ENCODE measurements at places on chromosomes 11 and 22. TPM values are rescaled to one million over a fixed set of nuclear protein-coding genes. Genes with fewer than 3 reads are reported as not detected.

DNA sequence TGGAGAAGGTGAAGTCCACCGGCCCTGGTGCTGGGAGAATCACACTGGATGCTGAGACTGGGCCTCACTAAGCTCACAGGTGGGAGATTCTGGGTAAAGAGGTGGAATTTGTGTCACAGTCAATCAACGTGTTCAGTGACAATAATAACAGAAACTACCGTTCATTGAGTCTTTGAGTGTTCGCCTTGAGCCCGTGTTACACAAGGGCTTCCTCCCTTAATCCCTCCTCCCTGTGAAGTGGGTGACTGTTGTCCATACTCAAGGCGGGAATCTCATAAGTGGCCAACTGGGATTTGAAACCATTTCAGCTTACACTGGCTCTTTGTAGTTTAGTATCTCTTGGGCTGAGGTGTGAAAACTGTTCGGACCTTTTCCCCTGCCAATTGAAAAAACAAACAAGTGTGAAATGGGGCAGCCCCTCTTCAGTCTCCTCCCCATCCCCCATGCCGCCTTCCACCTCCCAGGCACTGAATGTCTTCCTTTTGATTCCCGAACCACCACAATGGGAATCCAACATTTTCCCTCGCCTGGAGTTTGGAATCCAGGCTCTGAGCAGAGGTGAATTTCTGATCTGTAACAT lies 502.4 kb downstream of the MIAT start:
- no peak for DNase-seq

- DNase-seq = no peak
Observed at GRCh38 chr22:29102300-29102699, 29.5 kb downstream of the KREMEN1 start.

The PYGM gene
- total RNA-seq = not detected

GRCh38 chr11:105490333-105490732 lies 119.5 kb upstream of the GRIA4 start:
- DNase-seq = no peak

DNA sequence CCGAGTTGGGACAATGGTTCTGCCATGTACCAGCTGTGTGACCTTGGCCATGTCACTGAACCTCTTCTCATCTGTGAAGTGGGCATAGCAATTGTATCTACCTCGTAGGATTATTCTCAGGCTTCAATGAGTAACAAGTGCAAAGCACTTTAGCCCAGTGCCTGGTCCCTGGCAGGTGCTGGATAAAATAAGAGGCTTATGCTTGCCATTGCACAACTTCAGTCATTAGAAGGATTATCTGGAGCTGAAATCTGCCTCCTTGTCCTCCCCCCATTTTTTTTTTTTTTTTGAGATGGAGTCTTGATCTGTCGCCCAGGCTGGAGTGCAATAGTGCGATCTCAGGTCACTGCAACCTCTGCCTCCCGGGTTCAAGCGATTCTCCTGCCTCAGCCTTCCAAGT lies 7.2 kb downstream of the SMTNL1 start:
- DNase-seq = no peak

- DNase-seq = no peak
Observed at GRCh38 chr22:17120281-17120680, 879 bp downstream of the TMEM121B start.

The CATSPER1 gene
- 1.4 TPM for total RNA-seq

DNA sequence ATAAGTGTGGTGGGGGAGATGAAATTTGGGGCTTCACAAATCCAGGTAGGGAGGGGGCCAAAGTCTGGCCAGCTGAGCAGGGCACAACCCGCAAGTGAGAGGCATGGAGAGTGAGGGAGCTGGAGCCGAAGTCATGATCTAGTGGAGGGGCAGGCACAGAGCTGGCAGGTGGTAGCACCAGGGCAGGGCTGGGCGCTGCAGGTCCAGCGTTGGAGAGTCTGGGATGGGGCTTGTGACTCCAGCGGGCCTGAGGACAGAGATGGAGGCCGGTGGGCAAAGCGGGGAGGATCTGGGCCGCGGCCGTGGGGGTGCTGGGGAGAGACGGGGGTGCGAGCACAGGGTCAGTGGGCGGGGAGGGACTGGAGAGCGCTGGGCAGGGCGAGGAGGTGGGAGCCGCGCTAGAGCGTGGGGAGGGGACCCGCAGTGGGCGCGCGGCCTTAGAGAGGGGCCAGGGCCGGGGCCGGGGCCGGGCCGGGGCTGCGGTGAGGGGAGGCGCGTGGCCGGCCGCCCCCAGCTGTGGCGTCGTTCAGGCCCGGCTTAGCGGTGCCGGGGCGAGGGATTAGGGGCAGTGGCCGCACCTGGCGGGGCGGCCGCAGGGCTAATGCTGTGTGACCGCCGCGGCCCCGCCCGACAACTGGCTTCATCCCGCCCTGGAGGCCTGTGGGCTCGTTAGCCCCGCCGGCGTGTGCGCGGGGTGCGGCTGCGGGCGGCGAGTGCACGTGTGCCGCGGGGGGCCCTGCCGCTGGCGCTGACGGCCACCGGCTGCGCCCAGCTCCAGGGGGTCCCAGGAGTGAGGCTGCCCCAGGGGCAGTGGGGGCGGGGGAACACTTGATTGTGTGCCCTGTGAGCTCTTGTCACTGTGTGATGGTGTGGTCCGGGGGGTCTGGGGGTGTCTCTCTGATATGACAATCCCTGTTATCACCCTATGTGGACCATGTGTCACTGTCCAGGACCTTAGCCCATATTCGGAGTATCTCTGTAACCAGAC lies 23.6 kb upstream of the MYOD1 start:
- no peak for DNase-seq

DNA sequence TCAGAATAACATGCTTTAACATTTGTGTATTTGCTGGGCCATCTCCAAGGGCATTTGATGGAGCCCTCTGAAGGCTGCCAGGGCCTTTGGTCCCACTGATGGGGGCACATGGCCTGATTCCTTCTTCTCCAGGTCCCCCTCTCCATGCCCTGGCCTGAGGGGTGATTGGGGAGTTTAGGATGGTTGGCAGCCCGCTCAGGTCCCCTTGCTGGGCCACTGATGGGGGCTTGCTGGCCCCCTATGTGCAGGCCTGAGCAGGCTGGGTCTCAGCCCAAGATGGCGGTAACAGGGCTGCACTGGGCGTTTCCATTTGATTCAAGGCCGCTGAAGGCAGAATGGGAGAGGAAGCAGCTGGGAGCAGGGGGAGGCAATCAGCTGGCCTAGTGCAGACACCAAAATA lies 113.7 kb upstream of the NECTIN1 start:
- DNase-seq = no peak

The PTGDR2 gene
- 1.1 TPM for total RNA-seq

DNA sequence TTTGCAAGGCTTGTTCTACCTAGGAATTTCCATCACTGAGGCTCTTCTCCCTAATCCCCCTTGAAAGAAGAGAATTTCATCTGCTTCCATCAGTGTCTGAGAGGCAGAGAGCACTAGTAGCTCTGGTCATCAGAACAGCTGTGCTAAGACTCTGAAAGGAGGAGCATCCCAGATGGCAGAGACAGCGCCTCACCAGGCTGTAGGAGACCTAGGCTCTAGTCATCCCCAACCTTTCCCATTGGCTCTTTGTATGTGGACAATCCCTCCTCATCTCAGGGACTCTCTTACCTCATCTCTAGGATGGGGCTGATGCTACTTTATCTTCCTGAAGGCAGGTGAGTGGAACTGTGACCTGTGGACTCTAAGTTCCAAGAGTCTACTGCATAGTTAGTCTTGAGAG lies 8.8 kb upstream of the OR9I1 start:
- no peak for DNase-seq

The DDIAS gene
- total RNA-seq = 10.3 TPM

DNA sequence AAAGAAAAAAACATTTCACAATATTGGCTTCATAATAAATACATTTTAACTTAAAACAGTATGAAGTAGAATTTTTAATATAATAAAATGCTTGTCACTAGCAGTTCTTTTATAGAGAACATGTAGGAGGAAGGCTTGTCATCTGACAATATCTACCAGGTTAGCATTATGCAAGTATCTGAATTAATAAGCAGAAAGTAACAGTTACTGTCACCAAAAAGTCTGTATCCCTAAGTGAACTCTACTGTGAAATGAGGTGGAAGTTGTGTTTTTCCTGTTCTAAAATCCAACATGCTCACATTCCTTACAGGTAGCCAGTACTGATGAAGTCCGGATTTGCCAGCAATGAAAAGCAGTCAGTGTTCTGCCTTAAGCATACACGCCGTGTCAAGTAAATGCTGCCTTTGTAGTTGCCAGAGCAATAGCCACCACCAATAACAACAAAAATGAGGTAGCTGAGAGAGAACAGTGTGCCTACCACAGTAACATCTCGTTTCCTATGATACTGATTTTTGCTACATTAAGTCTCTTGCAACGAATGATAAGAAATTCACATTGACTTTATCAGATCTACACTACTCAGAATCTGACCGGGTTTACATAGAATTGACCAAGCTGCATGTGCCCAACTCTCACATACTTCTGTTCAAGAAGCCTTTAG lies 95.5 kb downstream of the SIK3 start:
- no peak for DNase-seq

GRCh38 chr11:126951465-126951864 lies 49.1 kb downstream of the KIRREL3 start:
- no peak for DNase-seq
